Natural killer cell treated with Interleukin-12 subunit alpha and Interleukin-12 subunit beta and Interleukin-15 and Interleukin-18, amount 100 ng/mL, for 72 hours (primary cell): ENCODE measurements at places on chromosomes 11 and 22. TPM values are rescaled to one million over a fixed set of nuclear protein-coding genes. Genes with fewer than 3 reads are reported as not detected.

- H3K36me3 ChIP-seq: no peaks in the 10 kb centered on the region
- no peak overlapping the region for H3K4me3 ChIP-seq
- no peak for DNase-seq
Measured at GRCh38 chr11:69682221-69682620, 7.1 kb upstream of the LTO1 start.

GRCh38 chr11:86687185-86687778, 14.9 kb upstream of the ME3 start:
- no peak for DNase-seq
- H3K27me3 ChIP-seq: peaks cover 10% of the 10 kb centered on the region
- peaks cover 5% of the 10 kb centered on the region for H3K4me1 ChIP-seq
- no peak overlapping the region for H3K4me3 ChIP-seq
- H3K27ac ChIP-seq: no peak overlapping the region

DNA sequence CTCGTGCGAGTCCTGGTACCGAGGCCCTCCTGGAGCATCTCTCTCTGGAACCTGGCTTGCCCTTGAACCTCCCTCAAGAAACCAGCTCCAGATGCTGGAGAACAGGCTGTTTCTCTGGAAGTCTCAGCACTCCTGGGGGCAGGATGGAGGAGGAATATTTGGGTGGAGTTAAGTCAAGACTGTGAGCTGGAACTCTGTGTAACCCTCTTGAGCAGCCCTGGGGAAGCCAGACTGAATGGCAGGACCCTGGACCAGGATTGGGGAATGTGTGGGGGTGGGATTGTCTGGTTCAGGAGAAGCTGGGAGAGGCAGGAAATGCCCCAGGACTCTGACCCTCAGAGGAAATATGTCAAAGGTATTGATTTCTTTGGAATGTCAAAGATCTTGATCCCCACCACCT, 7.7 kb downstream of the CREB3L1 start:
- no peak overlapping the region for H3K4me3 ChIP-seq
- peaks cover 20% of the 10 kb centered on the region for H3K27me3 ChIP-seq
- H3K4me1 ChIP-seq: no peaks in the 10 kb centered on the region

- H3K4me3 ChIP-seq: no peak overlapping the region
- H3K27me3 ChIP-seq: peaks cover 36% of the 10 kb centered on the region
- H3K36me3 ChIP-seq: no peaks in the 10 kb centered on the region
- no peak for DNase-seq
- H3K4me1 ChIP-seq: no peaks in the 10 kb centered on the region
Measured at GRCh38 chr11:119594639-119595249, 134.3 kb downstream of the NECTIN1 start.

DNA sequence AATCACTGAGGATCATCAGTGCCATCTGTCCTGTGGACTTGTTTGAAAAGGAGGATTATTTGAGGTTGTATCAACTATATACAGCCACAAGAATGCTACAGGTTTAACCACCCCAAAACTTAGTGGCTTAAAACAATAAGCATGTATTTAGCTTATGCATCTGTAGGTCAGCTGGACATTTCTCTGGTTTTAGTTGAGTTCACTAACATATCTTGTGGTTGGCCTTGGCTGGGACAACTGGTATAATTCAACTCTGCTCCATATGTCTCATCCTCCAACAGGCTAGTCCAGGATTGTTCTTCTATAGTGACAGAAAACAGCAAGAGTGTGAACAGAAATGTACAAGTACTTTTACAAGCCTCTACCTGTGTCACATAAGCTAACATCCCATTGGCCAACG, 49.9 kb upstream of the SOX6 start:
- no peaks in the 10 kb centered on the region for H3K4me1 ChIP-seq
- H3K36me3 ChIP-seq: no peaks in the 10 kb centered on the region
- no peak overlapping the region for H3K4me3 ChIP-seq
- H3K27ac ChIP-seq: no peak overlapping the region
- no peaks in the 10 kb centered on the region for H3K27me3 ChIP-seq

DNA sequence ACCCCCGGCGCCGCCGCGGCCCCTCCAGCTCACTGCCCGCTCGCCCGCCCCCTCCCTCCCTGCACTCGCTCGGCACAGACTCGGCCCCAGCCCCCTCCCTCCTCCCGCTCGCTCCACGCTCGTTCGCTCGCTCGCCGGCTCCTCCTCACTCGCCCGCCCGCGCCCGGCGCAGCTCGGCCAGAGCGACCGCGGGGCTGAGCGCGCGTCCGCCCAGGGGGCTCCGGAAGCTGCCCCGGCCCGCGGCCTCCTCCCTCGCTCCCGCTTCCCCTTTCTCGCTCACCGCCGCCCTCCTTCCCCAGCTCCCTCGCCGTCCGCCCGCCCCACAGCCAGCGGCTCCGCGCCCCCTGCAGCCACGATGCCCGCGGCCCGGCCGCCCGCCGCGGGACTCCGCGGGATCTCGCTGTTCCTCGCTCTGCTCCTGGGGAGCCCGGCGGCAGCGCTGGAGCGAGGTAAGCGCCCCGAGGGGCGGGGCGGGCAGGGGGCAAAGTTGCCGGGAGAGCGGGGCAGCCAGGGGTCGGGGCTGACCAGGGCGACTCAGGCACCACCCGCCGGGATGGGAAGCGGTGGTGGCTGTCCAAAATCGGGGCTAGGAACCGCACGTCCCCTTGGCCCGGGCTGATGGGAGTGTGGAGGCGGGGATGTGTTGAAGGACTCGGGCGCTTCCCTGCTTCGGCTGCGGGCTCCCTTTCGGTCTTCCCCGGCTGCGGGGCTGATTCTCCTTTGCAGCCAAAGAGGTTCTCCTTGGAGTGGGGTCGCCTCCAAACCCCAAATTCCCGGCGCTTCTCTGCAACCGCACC, at the start of gene SEZ6L:
SEZ6L (plus strand) TSS at position 148 of the 797 bp plus-strand sequence; CDS start at position 356, 208 bp downstream.
- no peaks in the 10 kb centered on the region for H3K36me3 ChIP-seq
- DNase-seq: no peak

- H3K27me3 ChIP-seq: no peaks in the 10 kb centered on the region
- DNase-seq: no peak
- peak overlapping the region; percentile 89 for H3K4me3 ChIP-seq
- no peaks in the 10 kb centered on the region for H3K36me3 ChIP-seq
- H3K4me1 ChIP-seq: peaks cover 14% of the 10 kb centered on the region
Measured at GRCh38 chr11:119169282-119169719, 776 bp downstream of the NLRX1 start.

Gene ESAM
- total RNA-seq: 0.17 TPM
